ENCODE measurements at places on chromosomes 6 and 20. TPM values are rescaled to one million over a fixed set of nuclear protein-coding genes. Genes with fewer than 3 reads are reported as not detected.

- no peak overlapping the region for H3K27ac ChIP-seq
- no peaks in the 10 kb centered on the region for H3K36me3 ChIP-seq
- no peak for DNase-seq
- H3K4me3 ChIP-seq, result no peak overlapping the region
Observed at GRCh38 chr6:46357591-46357990, 133.7 kb downstream of the RCAN2 start.

DNA sequence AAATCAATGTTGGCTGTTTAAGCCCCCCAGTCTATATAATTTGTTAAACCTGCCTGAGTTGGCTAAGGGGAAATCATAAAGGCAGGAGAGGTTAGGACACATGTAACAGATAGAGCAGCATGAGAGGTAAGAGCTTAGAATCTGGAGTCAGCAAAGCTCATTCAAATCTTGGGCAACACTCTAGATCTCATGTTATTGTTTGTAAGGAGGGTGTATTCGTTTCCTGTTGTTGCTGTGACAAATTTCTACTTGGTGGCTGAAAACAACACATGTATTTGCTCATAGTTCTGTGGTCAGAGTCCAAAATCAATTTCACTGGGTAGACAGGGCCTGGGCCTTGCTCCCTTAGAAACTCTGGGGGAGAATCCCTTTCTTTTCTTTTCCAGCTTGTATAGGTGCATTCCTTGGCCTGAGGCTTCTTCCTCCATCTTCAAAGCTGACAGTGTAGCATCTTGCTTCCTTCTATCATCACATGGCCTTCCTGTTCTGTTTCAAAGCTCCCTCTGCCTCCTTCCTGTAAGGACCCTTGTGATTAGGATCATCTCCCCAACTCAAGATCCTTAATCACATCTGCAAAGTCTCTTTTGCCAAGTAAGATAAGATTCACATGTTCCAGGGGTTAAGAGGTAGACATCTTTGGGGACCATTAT, 4.4 kb downstream of the LY86 start:
- DNase-seq, result peak; percentile 21
- no peaks in the 10 kb centered on the region for H3K27me3 ChIP-seq
- no peak overlapping the region for H3K27ac ChIP-seq
- H3K4me3 ChIP-seq, result no peak overlapping the region
- no peaks in the 10 kb centered on the region for H3K36me3 ChIP-seq

GRCh38 chr20:42988319-42988718, 201.4 kb downstream of the PTPRT start:
- no peak for DNase-seq
- no peaks in the 10 kb centered on the region for H3K4me1 ChIP-seq
- no peak overlapping the region for H3K27ac ChIP-seq
- no peak overlapping the region for H3K4me3 ChIP-seq
- no peaks in the 10 kb centered on the region for H3K27me3 ChIP-seq
- no peaks in the 10 kb centered on the region for H3K36me3 ChIP-seq

DNA sequence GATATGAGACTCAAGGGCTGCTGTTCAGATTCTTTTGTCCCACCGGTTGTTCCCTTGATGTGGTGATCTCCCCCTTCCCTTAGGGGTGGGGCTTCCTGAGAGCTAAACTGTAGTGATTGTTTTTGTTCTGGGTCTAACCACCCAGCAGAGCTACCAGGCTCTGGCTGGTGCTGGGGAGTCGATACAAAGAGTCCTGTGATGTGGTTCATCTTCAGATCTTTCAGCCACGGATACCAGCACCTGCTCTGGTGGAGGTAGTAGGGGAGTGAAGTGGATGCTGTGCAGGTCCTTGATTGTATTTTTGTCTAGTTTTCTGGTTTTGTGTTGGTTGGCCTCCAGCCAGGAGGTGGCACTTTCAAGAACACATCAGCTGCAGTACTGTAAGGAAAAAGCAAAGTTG, 801.6 kb downstream of the EPHA7 start:
- H3K4me1 ChIP-seq, result no peaks in the 10 kb centered on the region
- no peaks in the 10 kb centered on the region for H3K27me3 ChIP-seq
- no peak overlapping the region for H3K4me3 ChIP-seq

GRCh38 chr6:92459606-92460005, 959.8 kb downstream of the EPHA7 start:
- no peaks in the 10 kb centered on the region for H3K4me1 ChIP-seq
- DNase-seq, result no peak
- no peak overlapping the region for H3K27ac ChIP-seq
- no peaks in the 10 kb centered on the region for H3K27me3 ChIP-seq

The HRH3 gene
- not detected for total RNA-seq

- DNase-seq, result no peak
- peaks cover 13% of the 10 kb centered on the region for H3K36me3 ChIP-seq
- no peaks in the 10 kb centered on the region for H3K27me3 ChIP-seq
- H3K4me1 ChIP-seq, result peaks cover 38% of the 10 kb centered on the region
Observed at GRCh38 chr20:1465470-1466210, 1.0 kb downstream of the NSFL1C start.

The TGM3 gene
- not detected for total RNA-seq

The MEP1A gene
- total RNA-seq, result not detected

The RHAG gene
- not detected for total RNA-seq

DNA sequence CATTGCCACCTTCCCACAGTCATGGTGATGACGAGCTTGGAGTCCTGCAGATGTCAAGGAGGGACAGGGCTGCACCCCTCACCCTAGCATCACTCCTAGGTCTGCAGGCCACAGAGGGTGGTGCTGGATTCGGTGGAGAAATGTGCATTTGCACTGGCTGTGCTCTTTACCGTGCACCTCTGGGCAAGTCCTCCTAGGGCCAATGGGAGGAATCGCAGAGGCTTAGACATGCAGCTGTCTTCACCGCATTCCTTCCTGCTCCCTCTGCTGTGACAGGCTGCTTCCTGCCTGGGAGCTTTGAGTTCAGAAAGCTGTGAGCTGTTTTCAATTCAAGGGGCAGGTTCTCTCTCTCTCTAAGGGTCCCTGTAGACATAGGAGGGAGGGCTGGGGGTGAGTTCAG, 85.1 kb downstream of the EDN3 start:
- DNase-seq, result no peak
- no peak overlapping the region for H3K4me3 ChIP-seq
- H3K27ac ChIP-seq, result no peak overlapping the region
- H3K36me3 ChIP-seq, result no peaks in the 10 kb centered on the region
- no peaks in the 10 kb centered on the region for H3K27me3 ChIP-seq

DNA sequence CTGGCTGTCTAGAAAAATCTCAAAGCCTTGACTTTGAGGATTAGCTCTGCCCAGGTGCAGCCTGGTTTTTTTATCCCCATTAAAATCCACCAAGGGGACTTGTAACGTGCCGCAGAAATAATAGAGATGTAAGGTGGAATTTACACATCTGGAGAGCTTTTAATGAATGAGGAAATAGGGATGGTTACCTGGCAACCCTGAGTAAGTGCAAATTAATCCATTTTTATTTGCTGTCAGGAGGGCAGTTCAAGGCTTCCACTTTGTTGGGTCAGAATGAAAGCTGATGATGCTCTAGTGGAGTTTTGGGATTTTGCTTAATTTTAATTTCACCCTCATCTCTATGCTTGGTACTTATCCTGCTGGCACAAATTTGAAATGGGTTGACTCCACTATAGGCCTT, 163.4 kb upstream of the CEP162 start:
- no peak for DNase-seq
- H3K27me3 ChIP-seq, result peaks cover 11% of the 10 kb centered on the region
- H3K27ac ChIP-seq, result no peak overlapping the region
- H3K4me3 ChIP-seq, result no peak overlapping the region
- H3K4me1 ChIP-seq, result no peaks in the 10 kb centered on the region

The SYCP2 gene
- total RNA-seq, result 2.1 TPM

DNA sequence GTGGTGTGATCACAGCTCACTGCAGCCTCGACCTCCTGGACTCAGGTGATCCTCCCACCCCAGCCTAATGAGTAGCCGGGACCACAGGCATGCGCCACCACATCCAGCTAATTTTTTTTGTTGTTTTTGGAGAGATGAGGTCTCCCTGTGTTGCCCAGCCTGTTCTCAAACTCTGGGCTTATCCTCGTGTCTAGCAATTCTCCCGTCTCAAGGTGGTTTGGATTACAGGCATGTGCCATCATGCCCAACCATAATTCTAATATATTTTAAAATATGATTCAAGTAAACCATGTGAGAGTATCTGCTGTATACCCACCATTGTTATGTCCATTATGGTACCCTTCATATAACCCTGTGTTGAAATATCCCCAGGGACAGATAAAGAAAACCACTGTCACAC, 60.3 kb upstream of the C20orf144 start:
- H3K4me1 ChIP-seq, result no peaks in the 10 kb centered on the region
- H3K4me3 ChIP-seq, result no peak overlapping the region
- no peak overlapping the region for H3K27ac ChIP-seq
- H3K27me3 ChIP-seq, result no peaks in the 10 kb centered on the region
- peaks cover 14% of the 10 kb centered on the region for H3K36me3 ChIP-seq

GRCh38 chr6:161833099-161833860, 559.4 kb upstream of the AGPAT4 start:
- H3K27ac ChIP-seq, result no peak overlapping the region
- no peak for DNase-seq
- no peaks in the 10 kb centered on the region for H3K36me3 ChIP-seq

- peaks cover 45% of the 10 kb centered on the region for H3K4me1 ChIP-seq
- H3K4me3 ChIP-seq, result no peak overlapping the region
- H3K27me3 ChIP-seq, result no peaks in the 10 kb centered on the region
Observed at GRCh38 chr6:169158691-169159090, 95.0 kb downstream of the THBS2 start.

Measured in osteocyte (in vitro differentiated cells).